Fibroblast of skin of scalp (primary cell): ENCODE measurements at places on chromosomes 7 and 10.

GRCh38 chr10:47413531-47414226 is 29.6 kb upstream of the ZNF488 start:
- DNase-seq: no peak

DNA sequence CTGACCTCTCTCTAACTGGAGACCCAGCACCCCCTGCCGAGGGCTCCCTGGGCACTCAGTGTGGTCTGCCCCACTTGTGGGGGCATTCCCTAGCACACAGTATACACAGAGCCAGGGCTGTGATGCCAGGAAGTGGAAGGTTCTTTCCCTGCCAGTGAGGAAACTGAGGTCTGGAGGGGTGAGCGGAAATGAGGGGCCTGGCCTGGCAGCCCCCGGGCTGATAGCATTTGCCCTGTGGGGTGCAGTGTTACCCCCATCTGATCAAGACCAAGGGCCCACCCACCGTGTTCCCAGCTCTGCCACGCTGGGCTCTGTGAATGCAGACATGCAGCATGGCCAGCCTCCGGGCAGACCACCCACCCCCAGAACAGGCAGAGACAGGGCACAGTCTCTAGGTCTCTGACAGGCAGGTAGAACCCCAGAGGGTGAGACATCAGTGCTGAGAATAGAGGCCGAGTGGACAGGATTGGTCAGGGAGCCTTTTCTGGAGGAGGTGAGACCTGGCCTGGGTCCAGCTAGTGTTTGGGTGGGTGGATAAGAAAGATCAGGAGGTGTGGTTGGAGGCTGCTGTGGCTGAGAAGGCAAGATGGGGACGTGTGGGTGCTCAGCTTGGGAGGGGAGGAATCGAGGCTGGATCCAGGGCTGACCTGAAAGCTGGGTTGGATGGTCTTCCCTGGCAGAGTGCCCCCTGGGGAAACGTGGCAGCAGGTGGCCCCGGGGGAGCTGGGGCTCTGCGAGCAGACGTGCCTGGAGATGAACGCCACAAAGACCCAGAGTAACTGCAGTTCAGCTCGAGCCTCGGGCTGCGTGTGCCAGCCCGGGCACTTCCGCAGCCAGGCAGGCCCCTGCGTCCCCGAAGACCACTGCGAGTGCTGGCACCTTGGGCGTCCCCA is 10.8 kb upstream of the ZNF862 start:
- no peak for DNase-seq

DNA sequence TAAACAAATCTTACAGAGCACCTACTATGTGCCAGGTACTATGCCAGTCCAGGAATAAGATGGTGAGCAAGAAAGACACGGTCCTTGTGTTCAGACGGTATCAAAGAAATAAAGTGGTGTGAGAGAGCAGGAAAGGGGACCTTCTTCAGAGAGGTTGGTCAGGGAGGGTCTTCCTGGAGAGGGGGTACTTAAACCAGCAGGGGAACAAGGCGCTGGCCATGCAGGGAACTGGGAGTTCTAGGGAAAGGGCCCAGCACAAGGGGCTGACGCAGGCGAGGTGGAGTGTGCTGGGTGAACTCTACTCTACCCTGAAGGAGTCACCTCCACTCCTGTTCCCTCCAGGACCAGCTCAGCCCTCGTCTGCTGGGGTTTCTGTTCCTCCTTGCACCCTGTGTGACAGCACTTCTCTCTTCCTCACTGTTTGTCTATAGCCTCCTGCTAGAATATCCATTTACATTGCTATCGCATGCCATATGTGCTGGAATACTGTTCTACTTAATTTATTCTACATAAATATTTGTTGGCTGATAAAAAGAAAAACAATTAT is 73.5 kb downstream of the AOAH start:
- DNase-seq: no peak

DNA sequence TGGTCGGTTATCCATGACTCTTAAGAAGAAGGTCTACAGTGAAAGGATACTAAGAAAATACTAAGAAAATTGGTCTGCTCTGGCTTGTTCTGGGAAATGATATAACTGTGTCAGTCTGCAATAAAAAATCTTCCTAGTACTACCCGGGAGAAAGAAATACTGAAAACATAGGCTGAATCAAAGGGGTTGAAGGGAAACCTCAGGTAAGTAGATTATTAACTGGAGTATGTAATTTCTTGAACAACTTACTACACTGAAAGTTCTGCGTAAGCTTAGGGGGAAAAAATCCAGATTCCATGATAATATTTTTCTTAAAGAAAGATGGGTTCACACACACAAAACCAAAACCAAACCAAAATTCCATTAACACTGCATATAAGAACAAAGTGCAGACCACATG is 143.3 kb downstream of the KMT2E start:
- DNase-seq: no peak

DNA sequence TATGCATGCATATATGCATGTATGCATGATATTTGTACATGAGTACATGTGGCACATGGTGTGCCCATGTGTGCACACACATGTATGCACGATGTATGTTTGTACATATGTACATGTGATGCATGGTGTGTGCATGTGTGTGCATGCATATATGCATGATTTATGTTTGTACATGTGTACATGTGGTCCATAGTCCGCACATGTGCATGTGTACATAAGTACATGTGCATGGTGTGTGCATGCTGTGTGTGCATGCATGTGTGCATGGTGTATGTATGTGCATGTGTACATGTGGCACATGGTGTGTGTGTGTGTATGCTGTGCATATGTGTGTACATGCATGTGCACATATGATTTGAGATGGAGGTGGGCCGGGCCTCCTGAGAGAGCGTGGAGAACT is 384.2 kb downstream of the TYW1 start:
- DNase-seq: no peak

DNA sequence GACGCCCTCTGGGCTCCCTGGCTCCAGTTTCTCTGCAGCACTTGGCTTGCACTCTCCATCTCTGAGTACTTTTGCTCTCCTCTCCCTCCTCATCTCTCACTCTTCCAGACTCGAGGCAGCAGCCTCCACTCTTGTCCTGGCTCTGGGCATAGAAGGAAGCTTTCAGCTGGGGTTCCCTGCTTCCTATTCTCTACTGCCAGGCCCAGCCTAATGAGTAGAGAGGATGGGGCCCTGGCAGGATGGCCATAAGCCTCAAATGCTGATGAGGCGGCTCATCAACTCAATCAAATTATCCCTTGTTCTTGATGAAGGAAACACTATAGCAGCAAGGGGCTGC is 55.8 kb downstream of the NEURL1 start:
- DNase-seq: no peak

- DNase-seq: no peak
These were observed 633.5 kb upstream of the ANKRD30A start for GRCh38 chr10:36491926-36492325.

DNA sequence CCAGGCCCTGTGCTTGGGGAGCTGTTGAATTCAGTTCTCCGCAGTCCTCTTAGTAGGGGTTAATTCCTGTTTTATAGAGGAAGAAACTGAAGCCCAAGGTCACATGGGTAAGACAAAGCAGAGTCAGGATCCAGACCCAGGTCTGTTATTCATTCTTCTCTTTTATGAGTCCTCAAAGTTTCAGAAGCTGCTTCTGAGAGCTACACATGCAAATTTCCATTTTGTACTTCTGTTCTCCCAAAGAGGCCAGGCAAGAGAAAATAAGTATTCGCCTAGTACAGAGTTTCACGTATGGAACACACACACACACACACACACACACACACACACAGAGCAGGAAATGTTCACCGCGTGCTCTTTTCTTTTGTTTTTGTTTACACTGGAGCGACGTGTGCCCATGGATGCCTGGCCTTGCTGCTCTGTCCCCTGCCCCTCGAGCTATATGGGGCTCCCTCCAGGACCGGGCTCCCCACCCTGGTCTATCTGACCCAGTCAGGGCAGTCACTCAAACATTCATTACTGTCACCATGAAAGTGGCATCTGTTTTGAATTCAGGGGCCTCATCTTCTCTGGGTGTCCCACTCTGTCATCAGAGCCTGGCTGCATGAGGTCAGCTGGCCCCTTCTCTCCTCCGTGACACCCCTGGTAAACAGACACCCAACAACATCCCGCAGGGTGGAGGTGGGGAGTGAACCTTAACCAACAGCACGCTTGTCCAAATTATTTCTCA is 84.4 kb downstream of the TNS3 start:
- DNase-seq: no peak

DNA sequence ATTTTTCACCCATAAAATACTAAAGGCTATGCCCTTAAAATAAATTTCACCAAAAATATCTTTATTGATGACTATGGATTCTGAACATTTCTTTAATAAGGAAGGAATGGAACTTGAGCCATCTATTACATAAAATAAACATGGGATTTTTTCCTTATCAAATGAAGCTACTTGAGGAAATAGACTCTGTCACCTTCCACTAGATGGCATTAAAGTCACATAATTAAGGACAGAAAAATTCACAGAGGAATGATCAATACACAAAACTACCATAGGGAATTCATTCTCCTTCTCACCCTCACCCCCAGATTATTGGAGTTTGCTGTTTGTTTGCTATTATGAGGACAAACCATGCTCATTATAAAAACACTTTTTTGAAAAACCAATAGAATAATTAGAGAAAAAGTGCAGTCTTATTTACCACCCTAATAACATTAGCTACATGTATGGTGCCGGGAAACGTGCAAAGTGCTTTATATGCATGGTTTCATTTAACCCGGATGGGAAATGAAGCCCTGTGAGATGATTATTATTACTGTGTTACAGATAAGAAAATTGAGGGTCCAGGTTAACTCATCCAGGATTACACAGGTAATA is 21.1 kb upstream of the FOXI2 start:
- peak; percentile 21 for DNase-seq

DNA sequence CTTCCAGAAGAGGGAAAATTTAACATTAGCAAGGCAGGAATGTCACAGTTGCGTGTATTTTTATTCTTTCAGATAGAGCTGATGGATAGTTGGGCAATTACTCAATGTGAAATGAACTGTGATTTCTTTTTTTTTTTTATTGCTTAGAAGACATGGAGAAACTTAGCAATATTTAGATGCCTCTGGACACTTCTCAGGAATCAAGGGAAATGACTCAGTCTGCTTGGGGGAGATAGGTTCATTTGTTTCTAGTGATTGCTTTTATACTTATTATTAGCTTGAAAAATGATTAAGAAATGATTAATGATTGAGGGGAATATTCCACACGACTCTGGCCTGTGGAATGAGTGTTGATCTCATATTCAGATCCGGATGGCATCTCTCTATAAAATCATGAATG is 33.1 kb upstream of the TBX20 start:
- DNase-seq: peak; percentile 1

- DNase-seq: peak; percentile 78
These were observed 55.2 kb upstream of the CCAR1 start for GRCh38 chr10:68665841-68666240.

DNA sequence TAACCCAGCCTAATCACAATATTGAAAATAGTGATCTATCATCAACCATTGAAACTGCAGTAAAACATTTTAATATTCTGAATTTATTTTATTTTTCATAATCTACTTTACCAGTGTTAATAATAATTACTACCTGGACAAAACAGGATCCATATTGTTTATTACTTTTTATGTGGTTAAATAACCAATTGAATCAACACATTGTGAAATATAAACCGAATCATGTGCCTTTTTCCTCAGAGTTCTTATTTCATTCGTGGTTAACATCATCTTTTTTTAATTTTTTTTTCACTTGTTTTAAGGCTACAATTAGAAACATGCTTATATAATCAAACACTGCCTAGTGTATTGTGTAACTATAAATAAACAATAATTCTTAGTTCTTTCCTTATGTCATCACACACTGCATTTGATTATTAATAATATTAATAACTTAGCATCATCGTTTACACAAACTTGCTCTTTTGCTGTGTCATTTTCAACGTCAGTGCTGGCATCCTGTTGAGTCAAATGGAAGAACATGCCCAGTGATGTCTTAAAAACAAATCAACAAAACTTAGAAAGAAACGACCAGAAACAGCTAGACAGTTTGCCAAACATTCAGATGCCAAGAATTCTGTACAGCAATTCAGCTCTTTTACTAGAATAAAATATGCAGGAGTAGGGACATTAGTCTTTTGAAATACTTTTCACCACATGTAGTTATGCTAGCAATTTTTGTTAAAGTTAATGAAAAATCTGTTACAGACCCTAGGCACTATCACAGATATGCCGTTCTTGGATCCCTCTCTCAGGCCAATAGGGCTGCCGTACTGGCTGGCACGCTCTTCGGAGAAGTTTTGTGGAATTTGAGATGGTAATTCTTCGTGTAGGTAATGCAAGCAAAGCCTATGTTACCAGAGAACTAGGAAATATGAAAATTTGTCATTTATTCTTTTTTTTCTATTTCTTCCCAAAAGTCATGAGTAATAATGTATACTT is 330.4 kb upstream of the SEMA3A start:
- peak; percentile 68 for DNase-seq

GRCh38 chr10:14211610-14212009 is 119.1 kb downstream of the FRMD4A start:
- DNase-seq: no peak

DNA sequence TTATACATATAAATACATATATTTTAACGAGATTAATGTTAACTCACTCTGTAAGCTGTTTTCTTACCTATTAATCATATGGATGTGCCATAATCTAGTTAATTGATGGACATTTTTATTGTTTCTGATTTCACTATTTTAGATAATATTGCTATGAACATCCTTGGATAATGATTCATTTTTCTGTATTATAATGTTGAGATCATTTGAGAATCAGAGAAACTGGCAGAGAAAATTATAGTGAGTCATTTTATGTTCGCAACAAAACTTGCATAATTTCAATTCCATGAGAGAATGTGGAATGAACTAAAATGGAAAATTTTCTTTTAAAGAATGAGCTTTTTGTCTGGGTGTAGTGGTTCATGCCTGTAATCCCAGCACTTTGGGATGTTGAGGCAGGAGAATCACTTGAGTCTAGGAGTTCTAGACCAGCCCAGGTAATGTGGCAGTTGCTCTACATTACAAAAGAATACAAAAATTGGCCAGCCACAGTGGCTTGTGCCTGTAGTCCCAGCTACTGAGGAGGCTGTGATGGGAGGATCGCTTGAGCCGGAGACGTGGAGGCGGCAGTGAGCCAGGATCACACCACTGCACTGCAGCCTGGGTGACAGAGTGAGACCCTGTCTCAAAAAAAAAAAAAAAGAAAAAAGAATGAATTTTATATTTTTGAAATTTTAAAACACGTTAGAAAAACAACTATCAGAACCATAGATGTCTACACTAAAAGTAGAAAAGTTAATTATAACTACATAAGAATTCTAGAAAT is 40.5 kb downstream of the PAPSS2 start:
- DNase-seq: peak; percentile 83
